ENCODE measurements at places on chromosomes 13 and 19.
A peak's percentile ranks its signal among the peaks of the same experiment; 100 is the strongest.

DNA sequence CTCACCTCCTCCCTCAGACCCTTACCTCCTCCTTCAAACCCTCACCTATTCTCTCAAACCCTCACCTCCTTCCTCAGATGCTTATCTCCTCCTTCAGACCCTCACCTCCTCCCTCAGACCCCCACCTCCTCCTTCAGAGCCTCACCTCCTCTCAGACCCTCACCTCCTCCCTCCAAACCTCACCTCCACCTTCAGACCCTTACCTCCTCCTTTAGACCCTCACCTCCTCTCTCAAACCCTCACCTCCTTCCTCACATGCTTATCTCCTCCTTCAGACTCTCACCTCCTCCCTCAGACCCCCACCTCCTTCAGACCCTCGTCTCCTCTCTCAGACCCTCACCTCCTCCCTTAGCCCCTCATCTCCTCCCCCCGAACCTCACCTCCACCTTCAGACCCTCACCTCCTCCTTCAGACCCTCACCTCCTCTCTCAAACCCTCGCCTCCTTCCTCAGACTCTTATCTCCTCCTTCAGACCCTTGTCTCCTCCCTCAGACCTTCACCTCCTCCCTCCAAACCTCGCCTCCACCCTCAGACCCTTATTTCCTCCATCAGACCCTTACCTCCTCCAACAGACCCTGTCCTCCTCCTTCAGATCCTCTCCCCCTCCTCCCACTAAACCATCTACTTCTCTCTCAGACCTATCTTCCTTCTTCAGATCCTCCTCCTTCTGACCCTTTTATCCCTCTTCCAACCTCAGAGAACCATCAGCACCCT is 2.5 kb upstream of the BCL3 start:
- DNase-seq, result no peak

GRCh38 chr13:36713887-36714286 is 40.1 kb downstream of the SERTM1 start:
- no peak for DNase-seq

- no peak for DNase-seq
These were observed 7.6 kb downstream of the KLHL26 start for GRCh38 chr19:18644196-18645034.

DNA sequence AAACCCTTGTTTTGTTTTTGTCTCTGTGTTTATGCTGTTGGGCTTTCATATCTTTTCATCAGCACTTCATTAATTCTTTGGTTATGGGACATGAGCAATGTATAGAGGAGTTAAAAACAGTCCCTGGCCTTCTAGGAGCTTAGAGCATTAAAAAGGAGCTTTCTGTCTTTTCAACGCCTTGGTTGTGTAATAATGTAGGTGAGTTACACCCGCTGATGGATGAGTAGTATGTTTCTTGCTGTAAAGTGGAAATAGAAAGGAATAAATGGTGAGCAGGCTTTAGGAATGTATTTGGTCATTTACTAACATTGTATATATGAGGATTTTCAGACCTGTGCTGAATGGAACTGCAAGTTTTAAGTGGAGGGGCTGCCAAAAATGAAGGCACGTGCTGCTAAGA is 121.5 kb upstream of the RNF113B start:
- DNase-seq, result no peak

GRCh38 chr19:36707134-36707533 is 19.7 kb downstream of the ZNF567 start:
- DNase-seq, result no peak

DNA sequence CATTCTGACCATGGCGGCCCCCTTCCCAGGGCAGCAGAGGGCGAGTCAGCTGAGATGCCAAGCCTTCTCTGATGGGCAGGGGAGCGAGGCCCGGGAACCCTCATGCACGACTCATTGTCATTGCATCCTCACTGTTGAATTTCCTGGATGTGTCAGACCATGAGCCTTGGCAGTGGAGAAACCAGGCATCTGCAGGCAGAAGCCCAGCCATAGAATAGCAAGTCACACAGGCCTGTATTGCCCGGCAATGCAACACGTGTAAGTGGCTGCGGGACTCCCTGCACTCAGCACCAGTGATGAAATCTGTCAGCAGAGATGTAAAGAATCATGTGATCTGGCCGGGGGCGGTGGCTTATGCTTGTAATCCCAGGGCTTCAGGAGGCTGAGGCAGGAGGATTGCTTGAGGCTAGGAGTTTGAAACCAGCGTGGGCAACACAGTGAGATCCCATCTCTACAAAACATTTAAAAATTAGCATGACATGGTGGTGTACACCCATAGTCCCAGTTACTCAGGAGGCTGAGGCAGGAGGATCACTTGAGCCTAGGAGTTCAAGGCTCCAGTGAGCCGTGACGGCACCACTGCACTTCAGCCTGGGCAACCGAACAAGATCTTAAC is 199.7 kb downstream of the KATNAL1 start:
- DNase-seq, result no peak

DNA sequence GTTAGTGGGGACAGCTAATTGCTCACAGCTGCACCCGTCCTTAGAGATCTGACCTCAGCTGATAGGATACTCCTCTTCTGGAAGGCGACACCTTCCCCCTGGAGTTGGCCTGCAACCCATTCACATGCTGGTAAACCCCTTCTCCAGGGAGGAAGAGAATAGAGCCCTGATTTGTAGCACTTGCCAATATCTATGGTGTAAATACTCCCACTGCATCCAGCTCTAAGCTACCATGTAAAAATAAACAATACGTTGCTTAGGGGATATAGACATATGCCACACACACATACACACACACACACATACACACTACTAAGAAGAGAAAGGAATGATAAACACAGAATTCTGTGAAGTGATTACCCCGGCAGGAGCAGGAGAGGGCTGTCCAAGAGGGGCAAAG is 49.4 kb upstream of the KCTD15 start:
- DNase-seq, result no peak

- DNase-seq, result no peak
These were observed 2.9 kb downstream of the CYSLTR2 start for GRCh38 chr13:48656608-48657007.

GRCh38 chr19:56350416-56351045 is 35.9 kb upstream of the ZSCAN5A start:
- DNase-seq, result peak; percentile 68

- no peak for DNase-seq
These were observed 560.0 kb upstream of the KLHL1 start for GRCh38 chr13:70668293-70668692.

All from activated effector memory CD4-positive, alpha-beta T cell treated with anti-CD3 and anti-CD28 coated beads, Interleukin-2, amount 50 U/mL, for 16 hours (primary cell).